ENCODE measurements at places on chromosomes 7 and 10.
A peak's percentile ranks its signal among the peaks of the same experiment; 100 is the strongest.

DNA sequence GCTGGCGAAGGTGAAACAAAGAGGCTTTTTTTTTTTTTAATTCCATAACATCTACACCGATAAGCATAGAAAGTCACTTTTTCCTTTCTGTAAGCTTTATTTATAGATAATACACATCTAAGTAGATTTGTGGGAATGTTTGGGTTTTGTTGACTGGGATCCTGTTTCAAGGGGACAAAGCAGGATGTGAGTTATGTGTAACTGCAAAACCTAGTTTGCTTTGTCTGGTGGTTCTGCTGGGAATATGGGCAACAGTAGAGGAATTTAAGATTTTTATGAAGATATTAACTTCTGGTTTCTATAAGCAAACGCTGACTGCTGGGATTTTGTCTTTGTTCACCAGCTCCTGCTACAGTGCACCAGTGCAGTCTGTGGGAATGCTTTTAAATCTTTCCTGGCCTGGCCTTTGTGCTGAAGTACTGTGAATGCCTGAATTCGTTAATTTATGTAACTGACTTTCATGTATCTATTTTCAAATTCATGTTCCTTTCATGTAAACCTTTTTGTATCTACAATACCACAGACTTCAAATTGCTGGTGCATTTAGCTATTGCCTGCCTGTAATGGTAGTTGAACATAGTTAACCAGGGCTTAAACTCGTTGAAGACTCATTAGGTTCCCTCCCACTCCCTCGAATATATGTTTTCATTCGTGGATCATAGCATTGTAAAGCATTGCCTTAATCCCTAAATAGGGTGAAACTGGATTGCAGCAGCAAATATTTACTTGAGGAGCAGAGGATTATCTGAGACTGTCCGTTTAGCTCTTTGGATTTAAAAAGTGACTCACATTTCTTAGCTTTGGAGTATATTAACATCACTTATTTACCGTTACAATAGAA is 1.5 kb downstream of the KLHL7 start:
- no peak for DNase-seq

- DNase-seq: no peak
These were observed 187.7 kb downstream of the HECW1 start for GRCh38 chr7:43300121-43300520.

GRCh38 chr7:92325858-92326257 is 80.1 kb downstream of the ANKIB1 start:
- DNase-seq: no peak

GRCh38 chr10:114604357-114605130 is 53.5 kb downstream of the ABLIM1 start:
- no peak for DNase-seq

DNA sequence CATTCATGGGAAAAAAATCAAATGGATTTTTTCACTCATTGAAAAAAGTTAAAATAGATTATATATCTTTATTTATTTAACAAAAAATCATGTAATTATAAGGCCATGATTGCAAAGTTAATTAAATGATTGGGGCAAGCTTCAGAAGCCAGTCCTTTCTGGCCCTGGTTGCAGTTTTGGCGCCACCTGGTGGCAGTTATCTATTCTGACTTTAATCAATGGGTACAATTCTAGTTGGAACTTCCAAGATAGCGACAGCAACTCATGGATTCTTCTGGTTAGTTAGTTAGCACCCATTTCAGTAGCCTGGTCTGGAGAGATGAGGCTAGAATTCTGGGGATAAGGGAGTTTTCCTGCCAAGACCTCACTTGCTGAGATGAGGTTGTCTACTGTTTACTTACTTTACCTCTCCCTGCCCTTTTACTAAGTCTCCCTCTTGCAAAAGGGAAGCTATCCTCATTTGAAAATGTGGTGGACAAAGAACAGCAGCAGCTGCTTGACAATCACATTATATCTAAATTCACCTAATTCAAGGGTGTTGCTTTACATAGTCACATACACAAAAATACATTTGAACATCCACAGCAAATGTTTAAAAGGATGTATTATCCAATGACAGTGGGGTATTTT is 42.3 kb downstream of the NOC3L start:
- DNase-seq: peak; percentile 31

- DNase-seq: no peak
These were observed 68.1 kb upstream of the LEP start for GRCh38 chr7:128172963-128173362.

GRCh38 chr10:112209684-112210131 is 26.1 kb upstream of the GPAM start:
- no peak for DNase-seq

- DNase-seq: no peak
These were observed 262.8 kb upstream of the IMMP2L start for GRCh38 chr7:111825046-111825445.

GRCh38 chr10:128529225-128529624 is 403.0 kb upstream of the MKI67 start:
- no peak for DNase-seq

Data from activated T-helper 1 cell treated with anti-CD3 and anti-CD28 coated beads, Interleukin-2, amount 50 U/mL, for 16 hours (primary cell).